ENCODE measurements at places on chromosomes 6 and 20.

GRCh38 chr6:46407246-46407645 is 84.0 kb downstream of the RCAN2 start:
- DNase-seq: no peak

DNA sequence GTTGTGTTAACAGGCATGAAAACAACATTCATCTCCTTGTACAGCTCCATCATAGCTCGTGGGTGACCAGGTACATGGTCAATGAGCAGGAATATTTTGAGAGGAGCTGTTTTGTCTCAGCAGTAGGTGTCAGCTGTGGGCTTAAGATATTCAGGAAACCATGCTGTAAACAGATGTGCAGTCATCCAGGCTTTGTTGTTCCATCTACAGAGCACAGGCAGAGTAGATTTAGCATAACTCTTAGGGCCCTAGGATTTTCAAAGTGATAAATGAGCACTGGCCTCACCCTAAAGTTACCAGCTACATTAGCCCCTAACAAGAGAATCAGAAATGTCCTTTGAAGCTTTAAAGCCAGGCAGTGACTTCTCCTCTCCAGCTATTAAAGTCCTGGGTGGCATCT is 154.2 kb downstream of the BTBD9 start:
- no peak for DNase-seq

DNA sequence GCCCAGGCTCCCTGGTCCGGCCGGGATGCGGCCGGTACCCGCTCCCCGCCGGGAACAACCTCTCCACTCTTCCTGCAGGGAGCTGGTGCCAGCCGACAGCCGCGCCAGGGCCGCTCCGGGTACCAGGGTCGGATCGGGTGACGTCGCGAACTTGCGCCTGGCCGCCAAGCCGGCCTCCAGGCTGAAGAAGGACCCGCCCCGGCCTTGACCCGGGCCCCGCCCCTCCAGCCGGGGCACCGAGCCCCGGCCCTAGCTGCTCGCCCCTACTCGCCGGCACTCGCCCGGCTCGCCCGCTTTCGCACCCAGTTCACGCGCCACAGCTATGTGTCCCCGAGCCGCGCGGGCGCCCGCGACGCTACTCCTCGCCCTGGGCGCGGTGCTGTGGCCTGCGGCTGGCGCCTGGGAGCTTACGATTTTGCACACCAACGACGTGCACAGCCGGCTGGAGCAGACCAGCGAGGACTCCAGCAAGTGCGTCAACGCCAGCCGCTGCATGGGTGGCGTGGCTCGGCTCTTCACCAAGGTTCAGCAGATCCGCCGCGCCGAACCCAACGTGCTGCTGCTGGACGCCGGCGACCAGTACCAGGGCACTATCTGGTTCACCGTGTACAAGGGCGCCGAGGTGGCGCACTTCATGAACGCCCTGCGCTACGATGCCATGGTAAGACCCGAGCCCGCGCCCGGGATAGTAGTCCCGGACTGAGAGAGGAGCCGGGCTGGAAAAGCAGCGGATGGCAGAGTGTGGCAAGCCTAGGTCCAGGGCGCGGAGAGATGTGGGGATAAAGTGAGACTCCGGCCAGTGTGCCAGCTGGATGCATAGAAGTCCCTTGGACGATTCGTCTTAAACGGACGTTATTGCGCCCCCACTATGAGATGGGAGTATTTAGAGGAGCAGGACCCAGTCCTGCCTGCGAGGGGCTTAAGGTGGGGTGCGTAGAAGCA is at the start of gene NT5E:
TSS of gene NT5E (plus strand) at position 266 of the 942 bp plus-strand sequence. CDS start at position 323, 57 bp downstream.
- DNase-seq: no peak

- no peak for DNase-seq
Measured at GRCh38 chr20:46130534-46130933, 12.4 kb downstream of the CD40 start.

DNA sequence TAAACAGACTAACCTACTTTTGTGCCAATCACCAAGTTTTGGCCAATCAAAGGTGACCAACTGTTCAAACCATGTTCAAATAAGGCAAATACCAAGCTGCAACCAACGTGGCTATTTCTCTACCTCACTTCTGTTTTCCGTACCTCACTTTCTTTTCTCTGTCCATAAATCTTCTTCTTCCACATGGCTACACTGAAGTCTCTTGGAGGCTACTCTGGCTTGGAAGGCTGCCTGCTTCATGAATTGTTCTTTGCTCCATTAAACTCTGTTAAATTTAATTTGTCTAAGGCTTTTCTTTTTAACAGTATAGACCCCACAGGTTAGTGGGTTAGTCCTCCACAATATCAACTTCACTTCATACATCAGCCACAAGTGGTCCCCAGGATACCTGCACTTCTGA is 58.8 kb downstream of the MKKS start:
- no peak for DNase-seq

- no peak for DNase-seq
Measured at GRCh38 chr20:50534567-50534966, 24.4 kb downstream of the PTPN1 start.

DNA sequence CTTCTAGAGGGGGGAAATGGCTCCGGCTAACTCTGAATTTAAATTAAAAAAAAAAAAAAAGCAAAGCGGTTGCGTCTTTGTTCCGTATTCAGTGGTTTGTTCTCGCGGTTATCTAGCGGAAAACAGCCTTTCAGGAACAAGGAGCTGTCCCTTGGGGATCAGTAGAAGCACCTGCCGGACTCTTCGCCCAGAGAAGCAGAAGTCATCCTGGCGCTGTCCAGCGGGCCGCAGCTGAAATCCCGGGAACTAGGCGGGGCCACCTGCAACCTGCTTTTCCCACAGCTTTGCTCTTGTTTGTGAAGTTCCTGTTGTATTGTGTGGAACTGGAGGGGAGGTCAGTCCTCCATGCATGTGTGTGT is 43.9 kb upstream of the GJE1 start:
- DNase-seq: no peak

DNA sequence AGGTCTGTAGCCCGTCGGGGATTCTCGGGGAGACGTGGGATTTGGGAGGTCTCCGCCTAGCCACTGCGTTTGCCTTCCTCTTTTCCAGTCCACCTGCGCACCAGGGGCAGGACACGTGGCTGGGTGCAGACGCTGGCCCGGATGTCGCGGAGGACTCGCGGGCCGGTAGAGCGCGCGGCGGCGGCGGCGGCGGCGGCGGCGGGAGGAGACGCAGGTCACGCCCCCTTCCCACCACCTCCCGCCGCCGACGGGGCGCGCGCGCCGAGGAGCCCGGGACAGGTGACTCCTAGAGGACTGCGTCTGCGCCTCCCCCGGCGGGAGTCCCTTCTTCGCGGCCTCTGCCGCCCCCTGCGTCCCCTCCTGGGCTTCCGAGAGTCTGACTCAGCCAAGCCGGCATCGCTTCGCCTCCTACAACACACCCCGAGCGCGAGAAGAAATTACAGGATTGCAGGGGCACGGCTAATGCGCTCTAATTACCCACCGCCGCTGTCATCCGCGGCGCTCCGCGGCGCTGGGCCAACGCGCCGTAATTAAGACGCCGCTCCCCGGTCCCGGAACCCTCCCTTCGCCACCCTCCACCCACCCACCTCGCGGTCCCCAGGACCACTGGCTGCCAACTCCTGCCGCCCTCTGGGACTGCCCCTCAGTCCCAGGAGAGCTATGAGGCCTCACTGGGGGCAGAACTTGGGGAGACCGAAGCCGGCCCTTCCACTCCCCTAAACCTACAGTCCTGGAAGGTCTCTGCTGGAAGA is 124.5 kb downstream of the MRPL14 start:
- DNase-seq: no peak

DNA sequence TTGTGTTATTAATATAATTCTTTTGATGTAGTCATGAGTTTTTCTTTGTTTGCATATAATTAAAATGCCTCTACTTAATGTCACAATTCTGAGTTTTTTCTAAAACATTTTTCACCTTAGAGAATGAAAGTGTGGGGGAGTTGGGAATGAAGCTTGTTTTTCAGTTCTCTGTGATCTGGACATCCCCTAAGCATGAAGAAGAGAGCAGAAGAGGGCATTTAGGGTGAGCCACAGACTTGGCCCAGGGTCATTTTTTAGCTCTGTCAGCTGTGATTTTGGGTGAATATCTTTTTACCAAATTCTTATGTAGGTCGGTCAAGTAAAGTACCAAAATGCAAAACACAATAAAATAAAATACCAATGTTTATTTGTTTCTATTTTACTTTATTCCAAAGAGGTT is 3.9 kb downstream of the OTOR start:
- no peak for DNase-seq

GRCh38 chr6:3303795-3304411 is 45.2 kb downstream of the PSMG4 start:
- DNase-seq: no peak

DNA sequence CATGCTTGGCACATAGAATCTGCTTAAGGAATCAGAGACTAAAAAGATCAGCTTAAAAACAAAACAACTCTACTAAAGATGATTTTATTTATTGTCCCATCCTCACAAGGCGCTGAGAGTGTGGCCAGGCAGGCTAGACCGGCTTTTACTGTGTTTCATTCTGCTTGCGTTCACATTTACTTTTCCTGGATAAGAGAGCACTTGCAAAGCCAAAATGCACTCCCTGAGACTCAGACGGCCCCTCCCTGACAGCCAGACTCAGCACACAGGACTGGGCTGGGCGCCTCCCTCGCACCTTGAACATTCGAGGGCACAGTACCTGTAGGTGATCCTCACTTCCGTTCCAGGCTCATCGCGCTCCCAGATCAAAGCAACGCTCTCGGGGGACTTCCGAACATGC is 10.2 kb downstream of the ACSS1 start:
- DNase-seq: no peak

- no peak for DNase-seq
Measured at GRCh38 chr6:52499026-52499425, 77.8 kb downstream of the TRAM2 start.

GRCh38 chr6:152636021-152636608 is 1.0 kb downstream of the SYNE1 start:
- DNase-seq: no peak

- no peak for DNase-seq
Measured at GRCh38 chr6:10403385-10404106, 11.3 kb downstream of the TFAP2A start.

- DNase-seq: no peak
Measured at GRCh38 chr20:32114305-32114960, 4.9 kb downstream of the TM9SF4 start.

DNA sequence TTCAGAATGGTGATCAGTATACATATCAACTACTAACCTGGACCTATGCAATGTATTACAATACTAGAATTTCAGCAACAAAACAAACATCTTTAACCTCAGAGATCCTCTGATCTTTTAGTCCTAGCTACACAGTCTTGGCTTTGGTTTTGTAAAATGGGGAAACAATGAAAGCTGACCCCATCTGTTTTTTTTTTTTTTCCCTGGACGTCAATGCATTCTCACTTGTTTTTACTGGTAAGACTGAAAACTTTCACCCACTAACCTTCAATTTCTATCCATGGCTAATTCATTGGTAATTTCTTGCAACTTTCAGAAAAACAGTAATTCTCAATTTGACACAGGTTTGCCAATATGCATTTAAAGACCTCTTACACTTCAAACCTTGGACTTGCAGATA is 3.0 kb downstream of the KIF13A start:
- no peak for DNase-seq

DNA sequence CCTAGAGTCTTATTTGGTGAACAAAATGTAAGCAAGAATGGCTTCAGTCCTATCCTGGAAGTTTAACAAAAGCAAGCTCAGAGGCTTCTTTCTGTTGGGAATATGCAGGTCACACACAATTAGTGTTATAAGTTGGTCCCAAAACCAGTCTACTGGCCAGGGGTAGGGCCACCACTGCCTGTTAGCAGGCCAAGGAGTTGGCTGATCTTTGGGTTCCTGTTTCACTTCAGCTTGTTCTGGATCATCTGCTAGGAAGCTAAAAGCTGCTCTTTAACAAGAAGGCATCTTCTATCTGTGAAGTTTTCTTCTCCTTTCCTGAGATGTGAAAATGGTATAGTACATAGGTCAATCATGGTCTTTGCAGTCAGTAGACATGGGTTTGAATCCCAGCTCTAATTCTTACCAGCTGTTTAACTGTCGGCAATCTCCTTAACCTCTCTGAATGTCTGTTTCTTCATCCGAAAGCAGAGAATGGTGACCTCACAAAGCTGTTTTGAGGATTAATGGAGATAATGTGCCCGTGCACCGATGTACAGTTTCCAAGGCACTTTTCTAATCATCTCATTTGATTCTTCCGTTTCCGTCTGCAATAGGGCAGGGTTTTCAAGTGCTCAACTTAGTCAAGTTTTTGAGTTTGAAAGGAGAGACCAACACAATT is 271.2 kb upstream of the TAB2 start:
- DNase-seq: no peak

- no peak for DNase-seq
Measured at GRCh38 chr20:20491784-20492264, 123.9 kb downstream of the INSM1 start.

- DNase-seq: no peak
Measured at GRCh38 chr20:32982617-32983458, 21.4 kb downstream of the SUN5 start.

DNA sequence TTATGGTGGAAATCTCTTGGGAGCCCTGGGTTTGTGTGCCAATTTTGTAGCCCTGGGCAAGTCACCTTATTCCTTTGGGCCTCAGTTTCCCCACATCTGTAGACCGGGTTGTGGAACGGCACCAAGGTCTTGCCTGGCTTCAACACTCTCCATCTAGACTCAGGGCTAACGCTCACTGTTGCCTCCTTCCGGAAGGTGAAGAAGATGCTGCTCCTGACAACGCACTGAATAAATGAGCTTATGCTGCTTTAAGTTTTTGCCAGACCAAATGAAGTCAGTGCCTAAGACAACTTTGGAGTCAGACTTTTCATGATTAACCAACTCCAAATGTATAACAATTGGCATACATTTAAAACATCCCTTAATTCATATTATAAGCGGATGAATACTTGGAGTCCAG is 53.1 kb downstream of the PSMG4 start:
- DNase-seq: no peak

- no peak for DNase-seq
Measured at GRCh38 chr20:44576297-44576696, 6.1 kb upstream of the PKIG start.

GRCh38 chr6:93235775-93236174 is 183.6 kb downstream of the EPHA7 start:
- DNase-seq: no peak

GRCh38 chr6:53532942-53533341 is 12.0 kb downstream of the GCLC start:
- no peak for DNase-seq

- no peak for DNase-seq
Measured at GRCh38 chr6:112468359-112468758, 121.2 kb downstream of the RFPL4B start.

DNA sequence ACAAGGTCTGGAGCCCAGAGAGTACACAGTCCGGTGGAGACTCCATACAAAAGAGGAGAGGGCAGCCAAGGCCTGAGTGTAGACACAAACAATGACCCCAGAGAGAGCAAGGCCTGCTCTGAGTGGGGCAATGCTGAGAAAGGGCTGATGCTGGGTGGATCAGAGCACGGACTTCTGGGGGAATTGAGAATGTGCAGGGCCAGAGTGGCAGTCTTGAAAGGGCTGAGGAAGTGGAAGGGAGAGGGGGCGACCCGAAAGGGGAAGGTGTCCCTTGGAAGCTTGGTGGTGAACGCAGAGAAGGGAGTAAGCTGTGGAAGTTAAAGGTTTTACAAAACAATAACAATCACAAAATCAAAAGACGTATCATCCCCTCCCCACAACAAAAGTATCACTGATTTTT is 12.0 kb upstream of the GRM4 start:
- DNase-seq: no peak

All from NCI-H1436 treated with DMSO at 0.1 percent for 48 hours (cell line).